ENCODE measurements at places on chromosomes 4 and X.

DNA sequence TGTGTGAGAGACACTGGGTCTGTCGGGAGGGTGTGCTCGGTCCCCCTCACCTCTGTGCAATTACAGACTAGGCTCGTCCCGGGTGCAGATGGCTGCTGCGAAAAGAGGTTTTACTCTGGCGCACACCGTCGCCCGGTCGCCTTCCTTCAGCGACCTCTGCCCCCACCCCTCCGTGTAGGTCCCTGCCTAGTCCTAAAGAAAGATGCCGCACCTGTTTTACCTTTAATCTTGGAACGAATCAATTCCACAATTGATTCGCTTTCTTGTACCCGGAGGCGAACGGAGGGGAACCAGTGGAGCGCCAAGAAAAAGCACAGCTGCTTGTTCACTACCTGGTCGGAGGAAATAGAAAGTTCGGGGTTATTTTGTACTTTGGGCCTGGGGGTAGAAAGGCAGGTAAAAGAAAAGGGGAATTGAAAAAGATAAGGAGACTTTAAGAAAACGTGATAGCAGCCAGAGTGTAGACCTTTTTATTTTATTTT is 1.2 kb downstream of the NPNT start:
- no peak for DNase-seq

- no peak for DNase-seq
Observed at GRCh38 chr4:1779588-1780382, 13.3 kb upstream of the FGFR3 start.

GRCh38 chr4:83599183-83599582 is 63.3 kb downstream of the GPAT3 start:
- DNase-seq: no peak

- no peak for DNase-seq
Observed at GRCh38 chr4:163673848-163674697, 179.6 kb downstream of the TMA16 start.

DNA sequence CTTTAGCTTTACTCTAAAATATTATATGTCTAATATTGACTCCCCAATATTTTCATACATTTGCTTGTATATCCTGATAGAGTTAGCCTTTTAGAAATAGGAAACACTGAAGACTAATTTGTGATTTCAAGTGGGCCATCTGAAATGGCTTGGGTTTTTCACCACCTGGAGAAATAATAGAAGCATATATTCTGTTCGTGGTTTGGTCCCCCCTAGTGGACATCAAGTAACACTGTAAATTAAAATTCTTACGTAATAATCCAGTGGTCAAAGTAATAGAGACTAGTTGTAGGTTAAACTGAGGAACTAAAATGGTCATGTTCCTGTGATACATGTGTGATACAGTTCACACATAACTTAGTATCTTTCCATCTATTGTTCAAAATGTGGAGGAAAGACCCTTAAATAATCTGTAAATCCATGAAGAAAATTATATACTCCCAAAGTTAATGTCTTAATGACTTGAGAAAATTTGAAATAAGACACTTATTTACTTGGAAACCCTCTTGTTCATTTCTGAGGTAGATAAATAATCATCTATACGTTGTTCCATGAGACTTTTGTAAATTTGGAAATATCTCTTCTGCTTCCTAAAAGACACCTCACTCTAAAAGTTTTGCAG is 79.8 kb upstream of the SMARCAD1 start:
- DNase-seq: no peak

GRCh38 chr4:48315728-48316630 is 25.4 kb upstream of the SLAIN2 start:
- peak; percentile 23 for DNase-seq

DNA sequence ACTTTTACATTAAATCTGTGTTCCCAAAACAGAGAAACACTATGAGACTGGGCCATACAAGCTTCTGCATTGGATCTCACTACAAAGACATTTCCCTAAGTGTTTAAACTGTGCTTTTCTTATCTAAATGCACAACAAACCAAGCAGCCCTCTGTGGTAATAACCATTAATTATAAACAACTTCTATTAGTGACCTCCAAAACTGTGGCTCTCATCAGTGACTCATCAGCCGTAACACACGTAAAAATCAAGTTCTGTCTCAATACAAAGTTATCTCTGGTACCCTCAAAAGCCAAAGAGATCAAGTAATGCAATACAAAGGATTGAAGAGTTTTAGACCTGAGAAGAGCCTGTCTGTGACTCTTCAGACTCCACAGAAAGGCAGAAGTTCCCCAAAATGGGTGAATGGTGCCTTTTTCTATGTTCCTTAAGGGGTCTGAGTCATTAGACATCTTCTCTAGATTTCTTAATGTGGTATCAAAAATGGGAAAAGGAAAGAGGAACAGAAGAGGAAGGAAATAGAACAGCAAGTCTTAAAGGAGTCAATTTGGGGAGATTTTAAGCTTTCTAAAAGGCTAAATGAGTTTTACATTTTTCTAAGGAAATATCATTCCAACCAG is 189.8 kb upstream of the PPP1R2C start:
- DNase-seq: no peak

GRCh38 chr4:5211282-5211839 is 160.1 kb downstream of the STK32B start:
- no peak for DNase-seq

GRCh38 chr4:128686810-128687209 is 122.7 kb upstream of the JADE1 start:
- DNase-seq: no peak

GRCh38 chr4:82610041-82610440 is 48.3 kb upstream of the TMEM150C start:
- no peak for DNase-seq

DNA sequence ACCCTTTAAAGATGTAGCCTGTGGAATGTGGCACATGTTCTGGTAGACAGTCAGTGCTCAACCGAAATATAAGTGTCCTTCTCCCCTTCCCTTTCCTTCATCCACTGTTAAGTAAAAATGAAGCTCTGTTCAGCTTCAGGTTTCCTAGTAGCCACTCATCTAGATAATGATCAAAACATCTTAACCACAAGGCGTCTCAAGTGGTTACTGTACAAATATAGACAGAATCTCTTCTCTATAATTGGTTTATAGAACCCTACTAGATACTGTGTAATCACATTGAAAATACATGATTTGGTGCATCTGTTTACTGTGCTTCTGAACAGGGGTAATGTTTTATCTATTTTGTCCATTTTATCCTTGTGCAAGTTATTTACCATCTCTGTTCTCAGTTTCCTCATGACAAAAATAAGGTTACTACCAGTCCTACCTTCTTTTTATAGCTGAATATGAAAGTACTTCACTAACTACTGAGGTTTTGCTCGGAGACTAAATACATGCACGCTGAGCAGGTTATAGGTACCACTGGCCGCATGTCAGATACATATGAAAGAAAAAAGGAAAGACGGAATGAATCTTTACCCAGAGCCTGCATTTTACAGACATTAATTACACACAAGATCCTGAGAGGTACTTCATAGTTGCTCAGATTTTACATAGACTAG is 20.3 kb upstream of the SLC25A4 start:
- no peak for DNase-seq

GRCh38 chr4:76939184-76939583 is 10.4 kb upstream of the SEPTIN11 start:
- no peak for DNase-seq

- DNase-seq: no peak
Observed at GRCh38 chr4:83605744-83606172, 69.8 kb downstream of the GPAT3 start.

DNA sequence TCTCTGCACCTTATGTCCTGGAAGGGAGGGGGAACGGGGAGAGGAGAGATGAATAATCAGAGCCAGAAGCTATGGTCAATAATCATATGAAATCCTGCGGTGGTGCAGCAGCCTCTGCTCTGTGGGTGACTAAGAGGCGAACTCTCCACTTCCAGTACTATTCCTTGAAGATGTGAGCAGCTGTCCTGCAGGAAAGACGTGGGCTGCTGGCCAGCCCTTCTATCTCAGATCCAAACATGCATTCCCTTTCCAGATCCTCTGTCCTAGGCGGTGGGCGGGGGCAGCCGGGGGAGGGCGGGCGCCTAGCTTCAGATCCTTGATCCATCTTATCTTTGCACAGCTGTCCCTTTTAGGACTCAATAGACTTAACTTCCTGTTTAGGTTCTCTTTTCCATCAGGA is 34.5 kb downstream of the SPINK2 start:
- DNase-seq: no peak

DNA sequence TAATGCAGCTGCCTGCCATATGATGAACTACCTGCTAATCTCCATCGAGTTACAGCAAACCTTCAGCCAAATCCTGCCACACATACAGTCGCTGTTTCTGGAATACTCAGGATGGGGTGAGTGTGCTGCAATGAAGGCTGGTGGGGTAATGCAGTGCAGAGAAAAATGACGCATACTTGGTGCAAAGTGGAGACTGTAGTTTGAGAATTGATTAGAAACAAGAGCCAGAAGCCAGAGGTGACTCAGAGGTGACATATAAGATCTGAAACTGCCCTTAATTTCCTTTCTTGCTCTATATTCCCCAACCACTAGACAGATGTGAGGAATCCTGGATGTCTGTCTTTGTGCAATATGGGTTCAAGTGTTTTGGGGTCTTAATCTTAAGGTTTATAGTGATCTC is 22.0 kb downstream of the C4orf54 start:
- no peak for DNase-seq

DNA sequence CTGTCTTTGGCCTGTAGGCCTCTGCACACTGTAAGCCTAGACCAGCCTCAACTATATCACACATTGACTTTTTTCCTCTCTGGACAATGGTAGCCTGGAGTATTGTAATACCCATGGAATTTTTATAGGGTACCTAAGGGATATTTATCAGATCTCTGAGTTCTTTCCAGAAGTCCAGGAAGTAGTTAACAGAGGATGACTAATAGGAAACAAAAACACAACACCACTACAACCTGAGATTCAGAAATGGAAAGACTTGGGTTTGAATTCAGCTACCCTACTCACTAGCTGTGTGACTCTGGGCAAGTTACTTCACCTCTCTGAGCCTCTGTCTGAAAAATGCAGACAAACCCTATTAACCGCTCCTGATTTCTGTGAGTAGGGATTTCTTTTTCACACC is 7.7 kb upstream of the STX18 start:
- no peak for DNase-seq

GRCh38 chrX:119692191-119693039 is 553 bp downstream of the SEPTIN6 start:
- peak; percentile 56 for DNase-seq

GRCh38 chrX:6383917-6384316 is 151.0 kb downstream of the VCX3A start:
- DNase-seq: peak; percentile 46

DNA sequence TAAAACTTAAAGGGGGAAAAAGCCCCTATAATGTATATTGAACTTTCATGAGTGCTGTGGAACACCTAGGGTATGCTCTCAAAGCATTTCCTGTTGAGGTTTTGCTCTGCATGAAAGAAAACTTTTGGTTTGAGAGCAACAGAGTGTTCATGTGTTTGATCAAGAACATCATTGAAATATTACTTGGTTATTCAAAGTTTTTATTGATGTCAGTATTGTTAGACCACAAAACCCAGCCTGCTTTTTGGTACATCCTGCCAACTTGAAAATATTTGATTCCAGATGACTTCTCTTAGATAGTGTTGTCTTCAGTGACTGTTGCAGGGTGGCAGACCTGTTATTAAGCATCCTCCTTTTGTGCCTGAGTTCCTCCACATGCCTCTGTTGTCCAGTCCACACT is 68.0 kb downstream of the N4BP2 start:
- DNase-seq: no peak

DNA sequence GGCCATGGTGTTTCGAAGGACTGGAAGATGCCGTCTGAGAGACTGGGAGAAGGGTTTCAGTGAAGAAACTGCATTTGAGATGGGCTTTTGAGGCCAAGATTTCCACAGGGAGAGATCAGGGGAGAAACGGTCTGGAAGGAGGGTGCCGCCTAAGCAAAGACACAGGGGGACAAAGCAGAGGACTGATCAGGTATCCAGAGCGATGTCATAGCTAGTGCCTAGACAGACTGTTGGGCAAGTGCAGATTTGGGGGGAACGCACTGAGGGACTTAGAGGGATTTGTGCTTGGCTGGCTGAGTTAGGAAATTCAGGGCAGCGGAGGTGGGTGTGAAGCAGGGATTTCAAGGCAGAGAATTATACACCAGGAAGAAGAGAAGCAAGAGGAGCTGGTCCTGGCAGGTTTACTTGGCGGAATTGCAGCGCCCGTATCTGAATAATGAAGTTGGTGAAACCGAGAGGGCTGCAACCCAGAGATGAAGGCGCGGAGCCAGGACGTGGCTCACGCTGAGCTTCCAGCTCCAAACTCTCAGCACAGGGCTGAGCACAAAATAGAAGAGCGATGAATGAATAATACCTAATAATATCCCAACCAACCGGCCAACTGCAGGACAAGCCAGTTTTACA is 106.9 kb downstream of the MAML3 start:
- no peak for DNase-seq

DNA sequence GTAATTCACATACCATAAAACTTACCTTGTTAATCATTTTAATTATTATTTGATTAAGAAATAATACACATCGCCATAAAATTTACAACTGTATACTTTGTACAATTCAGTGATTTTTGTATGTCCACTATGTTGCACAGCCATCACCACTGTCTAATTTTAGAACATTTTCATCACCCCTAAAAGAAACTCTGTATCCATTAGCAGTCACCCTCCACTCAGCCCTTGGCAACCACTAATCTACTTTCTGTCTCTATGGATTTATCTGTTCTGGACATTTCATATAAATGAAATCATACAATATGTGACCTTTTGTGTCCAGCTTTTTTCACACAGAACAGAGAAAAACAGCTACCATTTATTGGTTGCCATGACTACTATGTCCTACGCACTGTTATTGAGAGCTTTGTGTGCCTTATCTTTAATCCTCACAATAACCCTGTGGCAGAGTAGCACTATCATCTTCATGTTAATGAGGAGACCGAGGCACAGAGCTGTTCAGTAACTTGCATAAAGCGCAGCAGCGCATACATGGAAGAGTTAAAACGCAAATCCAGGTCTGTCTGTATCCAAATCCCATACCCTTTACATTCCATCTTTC is 64.6 kb upstream of the PAGE1 start:
- no peak for DNase-seq

DNA sequence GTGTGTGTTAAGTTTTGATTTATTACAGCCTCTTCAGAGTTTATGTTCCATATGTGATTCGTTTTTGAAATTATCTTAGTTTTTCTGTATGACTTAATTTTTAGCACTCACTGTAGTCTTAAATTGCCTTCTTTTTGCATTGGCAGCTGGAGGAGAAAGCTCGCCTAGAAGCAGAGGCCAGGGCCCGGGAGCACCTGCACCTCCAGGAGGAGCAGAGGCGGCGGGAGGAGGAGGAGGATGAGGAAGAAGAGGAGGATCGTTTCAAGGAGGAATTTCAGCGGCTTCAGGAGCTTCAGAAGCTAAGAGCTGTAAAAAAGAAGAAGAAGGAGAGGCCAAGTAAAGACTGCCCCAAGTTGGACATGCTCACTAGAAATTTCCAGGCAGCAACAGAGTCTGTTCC is 56.6 kb downstream of the TNIP2 start:
- no peak for DNase-seq

- no peak for DNase-seq
Observed at GRCh38 chr4:73422458-73422752, 13.6 kb upstream of the AFP start.

GRCh38 chr4:117514391-117515175 is 429.2 kb upstream of the TRAM1L1 start:
- DNase-seq: no peak

GRCh38 chr4:101014417-101014816 is 332.9 kb downstream of the PPP3CA start:
- DNase-seq: no peak
